Upper lobe of left lung (tissue), 6 donors: ENCODE measurements at places on chromosomes 5 and 9.

DNA sequence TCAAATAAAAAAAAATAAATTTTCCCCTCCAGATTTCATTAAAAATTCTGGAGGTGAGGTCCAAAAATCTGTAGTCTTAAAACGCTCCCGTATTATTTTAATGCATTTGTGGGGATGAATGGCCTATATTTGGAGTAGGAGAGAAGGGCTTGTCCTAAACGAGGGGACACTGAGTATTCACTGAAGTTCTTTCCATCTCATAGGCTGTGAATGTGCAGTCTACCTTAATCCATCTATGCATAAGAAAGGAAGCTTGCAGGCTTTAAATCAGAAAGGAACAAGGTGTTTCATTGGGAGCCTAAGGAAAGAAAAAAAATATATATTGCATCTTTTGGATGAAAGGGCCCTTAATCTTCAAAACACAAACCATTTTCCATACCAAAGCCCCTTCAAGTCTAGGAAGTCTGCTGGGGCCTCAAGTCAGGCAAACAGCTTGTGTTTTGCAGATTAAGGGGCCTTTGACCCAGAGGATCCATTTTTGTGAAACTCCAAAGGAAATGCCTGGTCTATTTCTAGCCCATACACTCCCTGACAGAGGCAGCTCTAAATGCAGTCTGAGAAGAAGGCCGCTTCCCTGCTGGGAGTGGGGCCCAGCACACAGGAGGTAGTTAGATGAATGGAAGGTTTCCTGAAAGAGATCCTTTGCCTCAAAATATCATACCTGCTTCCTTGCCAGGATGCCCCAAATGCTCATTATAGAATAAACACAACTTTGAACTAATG lies 35.6 kb downstream of the BRINP1 start:
- no peak for DNase-seq

DNA sequence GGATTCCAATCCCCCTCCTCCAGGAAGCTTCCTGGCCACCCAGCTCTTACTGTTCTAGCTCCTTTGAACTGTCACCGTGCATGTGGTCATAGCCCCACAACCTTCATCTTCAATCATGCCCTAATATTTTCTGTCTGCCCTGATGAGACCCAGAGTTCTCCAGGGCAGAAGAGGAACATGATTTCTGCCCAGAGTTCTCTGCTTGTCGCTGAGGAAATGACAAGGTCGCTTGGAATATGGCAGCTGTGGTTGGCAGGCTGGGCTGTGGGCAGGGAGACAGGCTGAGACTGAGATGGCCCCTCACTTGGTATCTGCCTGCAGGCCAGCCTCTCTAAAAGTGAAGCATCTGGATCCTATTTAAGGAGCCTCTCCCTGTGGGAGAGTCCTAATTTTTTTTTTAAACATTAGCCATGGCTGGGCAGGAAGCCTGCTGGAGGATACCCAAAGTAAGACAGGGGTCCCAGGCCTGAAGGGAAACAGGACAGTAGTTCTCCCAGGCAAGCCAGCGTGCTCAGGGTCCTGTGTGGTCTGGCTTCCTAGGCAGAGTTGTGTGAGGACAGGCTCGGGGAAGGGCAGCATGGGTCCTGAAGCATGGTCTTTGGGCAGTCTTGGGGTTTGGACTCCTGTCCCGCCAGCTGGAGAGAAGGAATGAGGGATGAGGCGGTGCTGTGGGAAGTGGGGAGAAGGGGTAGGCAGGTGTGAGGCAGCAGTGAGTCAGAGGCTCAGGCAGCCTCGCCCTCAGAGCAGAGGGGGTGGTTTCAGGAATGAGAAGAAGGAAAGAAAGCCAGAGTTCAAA lies 242.1 kb downstream of the FSTL4 start:
- no peak for DNase-seq

DNA sequence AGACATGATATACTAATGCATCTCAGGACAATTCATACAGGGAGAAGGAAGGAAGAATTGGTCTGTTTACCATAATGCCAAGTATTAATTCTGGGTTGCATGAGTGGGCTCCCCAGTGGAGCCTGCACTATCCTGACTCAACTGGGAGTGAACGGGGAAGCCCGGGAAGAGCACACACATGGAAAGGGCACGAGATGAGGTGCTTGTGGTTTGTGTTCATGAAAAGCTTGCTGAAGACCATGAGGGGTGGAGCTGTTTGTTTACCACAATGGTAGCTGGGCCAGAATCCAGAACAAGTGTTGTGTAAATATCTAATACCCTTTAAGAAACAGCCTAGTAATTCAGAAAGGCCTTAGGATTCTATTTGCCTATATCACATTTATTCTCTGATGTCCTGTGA lies 44.6 kb downstream of the POC5 start:
- DNase-seq: no peak

DNA sequence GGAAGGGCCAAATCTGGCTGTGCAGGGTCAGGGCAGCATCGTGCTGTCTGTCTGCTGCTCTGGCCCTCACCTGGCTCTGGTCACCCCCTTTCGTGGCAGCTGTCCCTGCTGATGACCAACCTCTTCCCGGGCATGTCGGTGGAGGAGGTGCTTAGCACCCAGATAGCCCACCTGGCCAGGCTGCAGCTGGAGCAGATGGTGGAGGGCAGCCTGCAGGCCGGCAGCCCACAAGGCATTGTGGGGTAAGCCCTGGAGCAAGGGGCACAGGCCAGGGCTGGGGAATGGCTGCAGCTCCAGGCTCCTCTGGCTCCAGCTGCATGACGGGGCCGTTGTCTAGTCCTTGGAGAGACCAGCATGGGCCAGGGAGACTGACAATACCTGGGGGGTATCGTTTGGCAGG lies 8.2 kb downstream of the TOR2A start:
- DNase-seq: no peak

DNA sequence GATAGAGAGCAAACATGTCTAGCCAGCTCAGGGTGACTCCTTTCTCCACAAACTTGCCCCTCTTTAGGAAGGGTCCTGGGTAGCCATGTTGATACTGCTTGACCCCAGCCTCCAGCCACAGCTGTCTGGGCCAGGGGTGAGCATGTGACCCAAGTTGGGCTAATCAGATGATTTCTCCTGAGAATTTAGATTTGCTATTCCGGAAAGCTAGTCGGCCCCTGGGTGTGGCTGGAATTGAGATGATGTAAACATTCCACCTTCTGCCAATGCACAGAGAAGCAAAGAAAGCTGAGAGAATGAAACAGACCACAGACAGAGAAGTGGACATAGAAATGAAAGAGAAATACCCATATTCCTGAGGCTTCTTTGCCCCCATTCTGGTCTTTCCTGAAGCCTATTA lies 17.8 kb upstream of the B4GALT1 start:
- DNase-seq: no peak

- DNase-seq: no peak
Measured at GRCh38 chr9:91843623-91844148, 106.3 kb downstream of the ROR2 start.

DNA sequence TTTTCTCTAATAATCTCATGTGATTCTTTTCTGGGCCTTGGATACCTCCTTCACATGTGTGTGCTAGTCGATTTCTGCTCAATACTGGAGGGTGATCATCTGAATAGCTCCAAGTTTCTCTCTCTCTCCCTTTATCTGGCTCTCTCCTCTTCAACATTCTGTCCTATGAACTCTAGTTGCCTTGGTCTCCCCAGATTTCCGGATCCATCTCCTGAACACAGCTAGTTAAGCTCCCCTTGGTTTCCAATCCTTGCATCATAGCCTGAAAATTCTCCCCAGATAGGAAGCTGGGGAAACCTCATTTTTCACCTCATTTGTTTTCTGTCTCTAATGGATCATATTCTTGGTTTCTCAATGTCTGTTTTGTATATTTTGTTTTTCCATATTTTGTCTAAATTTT lies 832.3 kb downstream of the MTRR start:
- no peak for DNase-seq

DNA sequence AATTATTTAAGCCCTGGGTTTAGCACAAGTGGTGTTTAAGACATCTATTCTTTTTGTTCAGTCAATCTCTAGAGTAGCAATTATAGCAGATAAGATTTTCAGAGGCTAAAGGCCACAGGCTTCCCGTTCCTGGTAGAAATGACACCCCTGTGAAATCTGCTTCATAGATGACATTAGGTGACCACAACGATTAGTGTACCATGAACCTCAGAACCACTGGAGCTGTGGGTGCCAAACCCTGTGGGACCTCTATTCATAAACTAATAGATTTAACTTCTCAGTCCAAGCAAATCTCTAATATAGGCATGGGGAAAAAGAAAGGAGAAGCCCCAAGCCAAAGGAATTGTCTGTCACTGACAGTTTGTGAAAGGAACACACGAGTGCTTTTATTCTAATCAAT lies 207.4 kb downstream of the ARRDC3 start:
- no peak for DNase-seq

DNA sequence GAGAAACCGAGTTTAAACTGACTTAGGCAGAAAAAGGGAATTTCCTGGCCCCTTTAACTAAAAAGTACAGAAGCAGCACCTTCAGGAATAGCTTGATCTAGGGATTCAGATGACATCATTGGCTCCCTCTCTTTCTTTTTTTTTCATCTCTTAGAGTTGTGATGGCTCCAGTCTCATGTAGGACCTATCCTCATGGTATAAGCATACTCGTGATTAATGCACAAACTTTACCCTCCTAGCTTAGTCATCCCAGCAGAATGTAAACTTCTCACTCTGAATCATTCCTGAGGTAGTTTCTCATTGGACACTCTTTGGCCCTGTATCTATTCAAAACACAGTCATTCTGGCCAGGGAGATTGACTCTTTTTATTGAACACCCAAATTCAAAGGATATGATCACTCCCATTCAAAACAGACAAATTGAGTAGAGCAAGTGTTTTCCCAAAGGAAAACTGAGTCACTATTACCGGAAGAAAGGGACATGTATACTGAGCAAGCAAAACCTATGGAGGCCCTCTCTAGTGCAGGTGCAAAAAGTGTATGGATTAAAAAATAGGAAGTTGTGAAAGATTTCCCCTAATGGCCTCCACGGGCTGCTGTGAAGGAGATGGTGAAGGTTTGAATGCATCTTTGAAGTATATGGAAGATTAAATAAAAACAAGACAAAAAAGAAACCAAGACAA lies 27.6 kb upstream of the SMIM23 start:
- no peak for DNase-seq

- DNase-seq: no peak
Measured at GRCh38 chr5:144142139-144142823, 28.2 kb downstream of the YIPF5 start.

DNA sequence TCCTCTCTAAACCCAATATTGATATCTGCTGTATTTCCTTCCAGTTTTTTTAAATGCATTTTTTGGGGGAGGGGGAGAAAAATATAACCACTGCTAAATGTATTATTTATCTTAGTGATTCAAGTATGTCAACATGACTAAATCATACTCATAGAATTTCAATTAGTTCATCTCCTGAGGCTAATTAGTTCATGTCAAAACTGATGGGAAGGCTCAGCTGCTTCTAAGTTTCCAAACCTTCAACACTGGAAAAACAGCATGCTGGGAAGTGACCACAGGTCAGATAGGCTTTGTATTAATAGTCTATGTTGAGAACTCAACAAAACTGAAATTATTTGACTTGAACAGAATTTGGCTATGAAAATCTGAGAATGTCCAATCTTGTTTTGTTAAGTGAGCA lies 118.7 kb downstream of the TTLL11 start:
- no peak for DNase-seq

- DNase-seq: no peak
Measured at GRCh38 chr5:160493806-160494338, 72.2 kb downstream of the PTTG1 start.

DNA sequence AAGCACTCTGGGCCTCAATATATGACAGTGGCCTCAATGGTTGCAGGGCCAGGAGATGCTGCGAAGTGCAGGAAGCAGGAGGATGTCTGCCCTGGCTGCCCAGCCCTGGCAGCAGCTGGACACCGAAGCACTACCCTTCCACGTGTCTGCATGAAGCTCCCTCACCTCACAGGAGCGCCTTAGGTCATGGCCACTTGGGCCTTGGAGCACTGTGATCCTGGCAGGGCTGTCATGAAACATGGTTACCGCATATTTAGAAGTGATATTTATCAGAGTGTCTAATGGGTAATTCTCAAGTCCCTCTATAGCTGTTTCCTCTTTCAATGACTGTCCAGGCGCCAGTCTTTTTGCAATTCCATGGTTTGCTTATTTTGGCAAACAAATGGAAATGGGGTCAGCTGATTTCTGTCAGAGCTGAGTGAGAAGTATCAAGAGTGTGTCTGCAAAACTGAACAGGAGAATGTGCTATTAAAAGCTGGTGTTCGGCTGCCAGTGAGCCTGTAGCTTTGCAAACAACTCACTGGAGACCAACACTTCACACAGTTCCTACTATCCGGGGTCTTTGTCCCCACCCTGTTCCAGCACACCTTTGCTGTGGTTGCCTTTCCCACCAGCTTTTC lies 285.9 kb downstream of the KIF4B start:
- DNase-seq: no peak

DNA sequence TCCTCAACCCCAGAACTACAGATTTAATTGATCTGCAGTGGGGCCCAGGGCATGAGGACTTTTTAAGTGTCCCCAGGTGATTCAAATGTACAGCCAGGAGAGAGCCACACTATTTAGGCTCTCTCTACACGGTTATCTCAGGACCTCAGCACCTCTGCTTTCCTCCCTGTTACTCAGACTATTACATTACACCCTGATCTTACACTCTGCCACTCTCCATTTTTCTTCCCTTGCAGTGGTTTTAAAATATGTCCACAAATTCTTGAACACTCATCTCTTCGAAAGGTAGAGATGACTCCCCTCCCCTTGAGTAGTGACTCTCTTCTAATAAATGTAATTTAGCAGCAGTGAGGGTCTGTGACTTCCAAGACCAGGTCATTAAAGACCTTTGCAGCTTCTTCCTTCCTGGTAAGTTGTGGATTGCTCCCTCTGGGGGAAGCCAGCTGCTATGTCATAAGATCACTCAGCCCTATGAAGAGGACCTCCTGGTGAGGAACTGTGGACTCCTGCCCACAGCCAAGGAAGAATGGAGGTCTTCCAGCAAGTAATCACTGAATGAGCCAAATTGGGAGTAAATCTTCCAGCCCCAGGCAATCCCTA lies 87.5 kb upstream of the SSBP2 start:
- DNase-seq: peak; percentile 45

DNA sequence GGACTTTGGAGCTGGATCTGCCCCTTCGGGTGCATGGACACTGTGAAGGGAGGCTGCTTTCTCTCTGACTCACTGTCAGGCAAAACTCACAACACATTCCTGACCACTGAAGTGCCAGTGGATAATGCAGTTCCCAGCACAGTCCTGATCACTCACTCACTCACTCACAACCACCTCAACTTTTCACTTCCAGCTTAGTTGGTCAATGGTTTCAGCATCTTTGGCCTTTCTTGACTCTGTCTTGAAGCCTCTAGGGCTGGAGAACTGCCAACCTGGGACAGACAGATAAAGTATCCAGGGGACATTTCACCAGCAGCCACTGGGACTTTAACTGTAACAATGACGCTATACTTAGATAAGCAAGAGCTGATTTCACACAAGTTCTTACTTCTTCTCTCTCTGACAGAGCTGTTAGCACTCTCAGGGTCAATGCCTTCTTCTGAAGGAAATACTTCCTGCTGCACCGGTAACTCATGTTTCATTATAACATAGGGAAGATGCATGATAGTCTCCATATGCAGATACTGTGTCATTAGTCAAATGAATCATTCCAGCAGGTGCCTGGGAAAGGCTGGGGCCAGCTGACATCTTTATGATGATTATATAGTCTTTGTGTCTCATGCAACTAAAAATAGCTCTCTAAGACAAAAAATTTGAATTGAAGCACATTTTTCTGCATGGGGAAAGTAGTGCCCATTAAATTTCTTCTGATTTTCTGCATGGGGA lies 499.0 kb downstream of the SEMA5A start:
- no peak for DNase-seq
